ENCODE measurements at places on chromosomes 2 and 18.
A peak's percentile ranks its signal among the peaks of the same experiment; 100 is the strongest.

GRCh38 chr2:164091673-164092072 is 355.9 kb upstream of the FIGN start:
- no peak for DNase-seq

DNA sequence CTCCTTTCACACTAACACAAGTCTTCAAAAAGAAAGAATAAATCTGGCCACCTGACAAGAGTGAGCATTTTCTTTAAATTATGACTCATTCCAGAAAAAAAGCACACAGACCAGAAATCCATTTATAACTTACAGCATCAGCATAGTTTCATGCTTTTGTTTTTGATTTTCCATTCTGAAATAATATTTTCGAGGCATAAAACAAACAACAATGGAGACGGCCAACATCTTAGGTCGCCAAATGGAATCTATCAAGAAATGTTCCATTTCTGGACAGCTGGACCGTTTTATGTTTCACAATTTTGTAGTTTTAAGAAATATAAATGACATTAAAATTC is 165.4 kb upstream of the ZFP36L2 start:
- no peak for DNase-seq

DNA sequence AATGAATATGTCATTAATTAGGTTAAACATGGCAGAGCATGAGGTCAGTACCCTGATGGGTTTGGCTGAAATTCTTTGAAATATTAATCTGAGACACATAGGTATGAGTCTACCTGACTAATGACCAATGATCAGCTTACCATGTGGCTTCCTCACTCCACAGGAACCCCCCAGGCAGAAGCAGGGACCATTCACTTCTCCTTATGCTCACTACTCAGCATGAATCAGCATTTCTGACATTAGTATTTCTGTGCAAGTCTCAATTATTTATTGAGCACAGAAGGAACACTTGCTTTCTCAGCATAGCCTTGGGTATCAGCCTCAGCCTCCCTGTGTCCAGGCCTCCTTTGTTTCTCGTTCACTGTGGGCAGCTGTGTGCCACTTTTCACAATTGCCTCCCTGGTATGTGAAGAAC is 9.3 kb upstream of the KCNE4 start:
- no peak for DNase-seq

DNA sequence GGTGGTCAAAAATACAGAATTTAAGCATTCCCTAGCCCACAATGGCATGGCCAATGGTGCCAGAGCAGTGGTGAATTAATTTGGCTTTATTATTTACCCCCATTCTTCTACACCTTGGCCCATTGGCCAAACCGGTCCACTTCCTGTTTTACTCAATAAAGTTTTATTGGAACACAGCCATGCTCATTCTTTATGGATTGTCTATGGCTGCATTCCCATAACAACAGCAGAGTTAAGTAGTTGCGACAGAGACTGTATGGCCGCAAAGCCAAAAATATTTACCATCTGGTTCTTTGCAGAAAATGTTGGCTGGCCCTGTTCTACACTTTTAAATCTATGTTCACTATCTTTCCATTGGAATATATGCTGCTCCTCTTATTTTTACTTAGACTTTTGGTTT is 130.3 kb upstream of the CCDC68 start:
- no peak for DNase-seq

GRCh38 chr2:241950413-241951315 is 81.1 kb downstream of the RTP5 start:
- DNase-seq: peak; percentile 60

All from activated T-cell treated with anti-CD3 and anti-CD28 coated beads, Interleukin-2, amount 50 U/mL, for 72 hours (primary cell).